Ovary (tissue), 10 donors: ENCODE measurements at places on chromosomes 2 and 18.

GRCh38 chr2:6228251-6228650 is 536.1 kb downstream of the SOX11 start:
- no peak for DNase-seq

- no peak for DNase-seq
Measured at GRCh38 chr2:36702781-36703180, 6.3 kb downstream of the VIT start.

GRCh38 chr2:6877402-6878304 is at the start of gene RSAD2:
RSAD2 (plus strand) TSS chr2:6877777; CDS start chr2:6877801, 24 bp downstream.
- DNase-seq, result peak; percentile 49

DNA sequence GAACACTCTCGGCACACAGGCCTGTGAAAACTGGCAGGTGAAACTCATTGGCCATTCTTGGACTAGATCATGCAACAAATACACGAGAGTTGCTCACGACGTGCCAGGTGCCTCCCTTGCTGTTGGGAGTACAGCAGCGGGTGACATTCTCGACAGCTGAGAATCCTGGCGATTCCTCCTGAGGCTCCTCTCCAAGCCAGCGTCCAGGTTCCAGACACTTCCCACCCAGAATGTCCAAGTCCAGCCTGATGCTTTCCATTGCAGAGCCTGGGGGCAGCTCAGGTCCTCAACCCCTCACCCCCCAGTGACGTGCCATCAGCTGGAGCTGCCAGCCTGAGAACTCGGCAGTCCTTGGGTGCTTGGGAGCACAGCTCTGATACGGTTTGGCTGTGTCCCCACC is 124.2 kb downstream of the PXDN start:
- DNase-seq, result no peak

DNA sequence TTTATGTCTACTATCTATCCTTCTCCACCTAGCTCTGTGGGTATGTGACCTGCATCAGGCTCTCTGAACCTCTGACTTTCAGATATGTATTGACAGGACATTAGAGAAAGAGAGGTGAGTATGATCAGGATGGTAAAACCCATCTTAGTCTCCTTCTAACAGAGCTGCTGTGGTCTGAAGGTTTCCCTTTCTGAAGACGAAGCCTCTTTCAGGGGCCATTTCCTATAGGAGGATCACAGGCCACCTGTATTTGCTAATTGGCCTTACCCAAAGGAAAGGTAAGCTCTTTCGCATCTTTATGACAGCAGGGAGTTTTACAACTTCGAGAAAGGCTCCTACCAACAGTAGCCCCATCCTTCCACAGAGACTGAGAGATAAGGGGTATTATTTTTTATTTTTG is 442.9 kb downstream of the KCNJ3 start:
- no peak for DNase-seq

DNA sequence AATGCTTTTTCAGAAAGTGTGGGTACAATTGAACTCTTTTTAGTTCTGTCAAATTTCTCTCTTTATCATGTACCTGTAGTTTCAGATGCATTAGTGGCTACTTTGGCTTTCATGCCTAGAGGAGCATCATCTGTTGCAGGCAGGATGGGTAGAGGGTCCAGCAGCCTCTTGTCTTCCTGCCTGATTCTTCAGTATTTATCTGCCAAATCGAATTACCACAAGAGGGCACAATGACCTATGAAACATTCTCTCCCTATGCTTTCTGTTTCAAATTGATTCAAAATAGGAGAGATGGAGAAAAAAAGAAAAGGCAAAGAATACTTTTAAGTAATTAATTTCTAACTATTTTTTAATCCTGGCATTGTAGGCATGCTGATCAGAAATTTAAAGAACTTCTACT is 477.2 kb downstream of the TRIB2 start:
- DNase-seq, result no peak

- DNase-seq, result no peak
Measured at GRCh38 chr18:28984731-28985130, 807.8 kb upstream of the CDH2 start.

GRCh38 chr2:157837851-157838441 is 38.2 kb downstream of the ACVR1 start:
- no peak for DNase-seq

DNA sequence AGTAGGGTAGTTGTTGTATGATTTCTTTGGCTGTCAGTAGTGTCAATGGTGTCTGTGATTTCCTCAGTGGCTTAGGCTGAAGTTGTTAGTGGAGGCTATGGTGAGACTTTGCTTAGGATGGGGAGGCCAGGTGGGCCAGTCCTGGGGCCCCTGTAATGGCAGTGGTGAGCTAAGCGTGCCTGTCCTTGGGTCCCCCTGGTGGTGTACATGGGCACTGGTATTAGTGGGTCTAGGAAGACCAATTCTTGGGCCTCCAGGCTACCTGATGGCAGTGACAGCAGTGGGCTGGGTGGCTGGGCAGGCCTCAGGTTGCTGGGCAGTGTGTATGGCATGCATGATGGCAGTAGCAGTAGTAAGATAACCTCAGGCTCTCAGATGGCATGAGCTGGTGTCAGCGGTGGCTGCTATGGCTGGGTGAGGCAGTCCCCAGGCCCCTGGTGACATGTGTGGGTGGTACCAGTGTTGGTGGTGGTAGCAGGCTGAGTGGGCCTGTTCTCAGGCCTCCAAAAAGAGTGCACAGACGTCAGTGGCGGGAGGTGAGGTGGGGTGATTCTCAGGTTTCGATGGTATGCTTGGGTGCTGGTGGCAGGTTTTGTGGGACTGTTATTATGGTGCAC is 103.2 kb downstream of the KLHL14 start:
- no peak for DNase-seq
